ENCODE measurements at places on chromosomes 3 and 15. TPM values are rescaled to one million over a fixed set of nuclear protein-coding genes. Genes with fewer than 3 reads are reported as not detected.

- no peaks in the 10 kb centered on the region for H3K27me3 ChIP-seq
- DNase-seq = no peak
- H3K36me3 ChIP-seq = no peaks in the 10 kb centered on the region
- H3K4me3 ChIP-seq = no peak overlapping the region
- peaks cover 4% of the 10 kb centered on the region for H3K4me1 ChIP-seq
- no peak overlapping the region for H3K27ac ChIP-seq
Observed at GRCh38 chr15:29475096-29475495, 205.5 kb upstream of the NSMCE3 start.

C3orf18 gene
- total RNA-seq = 12.7 TPM

- H3K36me3 ChIP-seq = no peaks in the 10 kb centered on the region
- no peak overlapping the region for H3K4me3 ChIP-seq
- no peak for DNase-seq
- no peak overlapping the region for H3K27ac ChIP-seq
Observed at GRCh38 chr3:76859596-76859995, 180.3 kb upstream of the ROBO2 start.

DNA sequence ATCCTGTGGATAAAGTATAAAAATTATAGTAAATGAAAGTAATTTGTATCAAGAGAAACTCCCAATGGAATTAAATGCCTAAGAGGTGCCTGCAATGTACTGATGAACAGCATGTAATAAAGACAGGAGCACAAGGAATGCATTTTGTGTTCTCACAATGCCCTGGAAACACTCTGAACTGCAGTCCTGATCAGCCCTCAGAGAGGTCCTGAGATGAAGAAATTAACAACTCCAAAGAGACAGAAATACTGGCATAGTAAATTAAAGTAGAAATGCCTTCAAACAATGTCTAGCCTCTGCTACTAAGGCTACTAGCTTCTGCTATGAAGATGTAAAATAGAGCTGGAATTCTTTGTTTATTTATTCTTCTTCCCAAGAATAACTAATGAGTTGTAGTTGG is 59.9 kb downstream of the CFAP20DC start:
- DNase-seq = no peak
- no peaks in the 10 kb centered on the region for H3K27me3 ChIP-seq
- H3K4me3 ChIP-seq = no peak overlapping the region

DNA sequence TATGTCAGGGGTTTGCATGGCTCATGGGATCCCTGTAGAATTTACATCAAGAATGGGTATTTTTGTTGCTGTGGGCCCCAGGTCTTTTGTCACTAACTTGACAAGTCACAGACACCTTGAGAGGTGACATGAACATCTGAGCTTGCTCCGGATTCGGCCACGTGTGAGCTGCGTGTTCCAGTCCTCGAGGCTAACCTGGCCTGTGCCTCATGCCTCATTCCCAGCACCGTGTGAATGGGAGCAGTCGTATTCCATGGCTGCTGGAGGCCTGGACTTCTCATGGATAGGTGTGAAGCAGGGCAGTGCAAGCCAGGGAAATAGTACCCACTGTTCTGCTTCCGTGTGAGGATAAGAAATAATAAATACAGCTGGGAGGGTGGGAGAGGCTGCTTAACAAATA is 423.5 kb downstream of the OCA2 start:
- H3K27ac ChIP-seq = no peak overlapping the region
- H3K36me3 ChIP-seq = no peaks in the 10 kb centered on the region
- H3K27me3 ChIP-seq = peaks cover 13% of the 10 kb centered on the region
- H3K4me3 ChIP-seq = no peak overlapping the region
- no peak for DNase-seq

- peaks cover 19% of the 10 kb centered on the region for H3K36me3 ChIP-seq
- H3K4me1 ChIP-seq = peaks cover 14% of the 10 kb centered on the region
Observed at GRCh38 chr3:154224366-154224765, 99.9 kb downstream of the DHX36 start.

GHRL gene
- total RNA-seq = 0.35 TPM

- H3K27me3 ChIP-seq = no peaks in the 10 kb centered on the region
- no peak for DNase-seq
- no peaks in the 10 kb centered on the region for H3K36me3 ChIP-seq
Observed at GRCh38 chr3:89685731-89686130, 578.3 kb downstream of the EPHA3 start.

POTEB3 gene
- not detected for total RNA-seq

SLC12A1 gene
- total RNA-seq = 0.20 TPM

C2CD4A gene
- total RNA-seq = not detected

DNA sequence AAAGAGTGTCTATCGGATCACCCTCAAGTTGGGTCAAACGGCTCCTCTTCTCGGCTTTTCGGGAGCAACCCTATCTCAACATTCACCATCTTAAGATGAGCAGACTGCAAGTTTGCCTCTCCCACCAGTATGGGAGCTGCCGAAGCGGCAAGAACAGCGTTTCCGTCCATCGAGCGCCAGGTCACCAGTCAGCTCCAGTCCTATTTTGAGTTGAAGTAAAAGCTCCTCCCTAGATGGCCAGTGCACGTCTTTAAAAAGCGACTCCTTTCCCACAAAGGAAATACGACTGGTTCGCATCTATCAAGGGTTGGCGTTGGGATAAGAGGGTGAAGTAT is 369 bp upstream of the U2SURP start:
- peaks cover 40% of the 10 kb centered on the region for H3K4me1 ChIP-seq
- peak overlapping the region; percentile 99 for H3K27ac ChIP-seq

- H3K4me3 ChIP-seq = no peak overlapping the region
- H3K27me3 ChIP-seq = no peaks in the 10 kb centered on the region
- H3K4me1 ChIP-seq = no peaks in the 10 kb centered on the region
- no peaks in the 10 kb centered on the region for H3K36me3 ChIP-seq
Observed at GRCh38 chr15:40463886-40464545, 6.8 kb upstream of the CHST14 start.

DNA sequence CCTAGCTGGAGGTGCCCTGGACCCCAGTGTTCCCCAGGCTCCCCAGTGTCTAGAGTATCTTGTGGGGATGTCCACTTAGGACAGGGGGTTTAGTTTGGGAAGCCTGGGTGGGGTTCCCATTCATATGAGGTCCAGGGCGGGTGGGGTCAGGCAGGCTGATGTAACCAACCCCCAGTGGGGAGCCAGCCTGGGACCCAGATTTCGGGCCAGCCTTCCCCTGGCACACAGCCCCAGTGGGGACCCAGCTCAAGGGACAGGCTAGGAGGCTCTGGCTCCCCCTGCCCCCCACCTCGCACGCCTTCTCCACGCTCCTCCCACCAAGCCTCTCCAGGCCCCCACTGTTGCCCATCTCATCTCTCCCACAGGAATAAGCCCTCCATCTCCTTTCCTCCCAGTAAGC is 323.5 kb downstream of the UACA start:
- no peak overlapping the region for H3K27ac ChIP-seq
- no peak for DNase-seq
- peaks cover 19% of the 10 kb centered on the region for H3K27me3 ChIP-seq
- H3K4me3 ChIP-seq = no peak overlapping the region

GRCh38 chr15:72227192-72227586 is 3.8 kb downstream of the PKM start:
- no peak overlapping the region for H3K27ac ChIP-seq
- peaks cover 73% of the 10 kb centered on the region for H3K4me1 ChIP-seq
- H3K4me3 ChIP-seq = peak overlapping the region; percentile 99
- H3K36me3 ChIP-seq = peaks cover 7% of the 10 kb centered on the region
- peaks cover 3% of the 10 kb centered on the region for H3K27me3 ChIP-seq

- H3K27me3 ChIP-seq = no peaks in the 10 kb centered on the region
- no peak for DNase-seq
- H3K4me1 ChIP-seq = no peaks in the 10 kb centered on the region
- no peak overlapping the region for H3K27ac ChIP-seq
- H3K4me3 ChIP-seq = no peak overlapping the region
- peaks cover 24% of the 10 kb centered on the region for H3K36me3 ChIP-seq
Observed at GRCh38 chr3:126051234-126051633, 32.7 kb downstream of the SLC41A3 start.

DNA sequence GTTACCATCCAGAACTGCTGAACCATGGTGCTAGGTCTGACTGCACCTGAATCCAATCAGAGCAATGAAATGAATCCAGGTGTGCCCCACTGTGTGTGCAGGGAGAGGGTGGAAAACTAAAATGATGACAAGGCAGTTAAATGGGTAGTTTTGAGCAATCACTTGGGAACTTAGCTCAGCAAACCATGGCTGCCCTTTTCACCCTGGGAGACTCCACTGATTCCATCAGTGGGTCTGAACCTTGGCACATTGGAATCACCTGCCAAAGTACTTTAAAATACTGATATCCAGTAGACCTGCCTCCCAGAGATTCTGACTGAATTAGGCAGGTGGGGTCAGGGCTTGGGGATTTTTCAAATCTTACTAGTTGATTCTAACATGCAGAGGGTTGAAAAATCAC is 59.8 kb upstream of the USP3 start:
- H3K36me3 ChIP-seq = no peaks in the 10 kb centered on the region
- no peak for DNase-seq
- H3K27ac ChIP-seq = no peak overlapping the region

GRCh38 chr3:161737171-161737570 is 240.6 kb downstream of the OTOL1 start:
- no peak overlapping the region for H3K4me3 ChIP-seq
- no peaks in the 10 kb centered on the region for H3K4me1 ChIP-seq
- DNase-seq = no peak
- no peaks in the 10 kb centered on the region for H3K36me3 ChIP-seq
- no peak overlapping the region for H3K27ac ChIP-seq

DNA sequence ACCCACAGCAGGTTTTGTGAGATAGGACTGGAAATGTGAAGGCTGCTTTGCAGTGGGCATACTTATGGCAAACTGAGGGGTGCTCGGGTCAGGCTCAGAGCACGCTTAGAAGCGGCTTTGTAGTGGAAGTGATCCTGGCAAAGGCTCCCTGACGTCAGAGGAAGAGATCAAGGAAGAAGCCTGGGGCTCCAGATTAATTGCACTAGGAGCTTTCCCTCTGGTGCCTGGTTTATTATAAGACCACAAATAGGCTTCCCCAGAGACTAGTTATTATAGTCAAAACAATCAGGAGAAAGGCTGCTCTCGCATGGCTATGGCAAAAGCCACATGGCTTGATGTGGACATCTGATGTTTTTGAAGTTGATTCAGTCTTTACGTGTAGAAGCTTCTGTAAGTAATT is 515.1 kb downstream of the GABRG3 start:
- H3K4me1 ChIP-seq = peaks cover 24% of the 10 kb centered on the region
- H3K36me3 ChIP-seq = peaks cover 3% of the 10 kb centered on the region
- no peak overlapping the region for H3K4me3 ChIP-seq
- no peak overlapping the region for H3K27ac ChIP-seq
- no peak for DNase-seq

DNA sequence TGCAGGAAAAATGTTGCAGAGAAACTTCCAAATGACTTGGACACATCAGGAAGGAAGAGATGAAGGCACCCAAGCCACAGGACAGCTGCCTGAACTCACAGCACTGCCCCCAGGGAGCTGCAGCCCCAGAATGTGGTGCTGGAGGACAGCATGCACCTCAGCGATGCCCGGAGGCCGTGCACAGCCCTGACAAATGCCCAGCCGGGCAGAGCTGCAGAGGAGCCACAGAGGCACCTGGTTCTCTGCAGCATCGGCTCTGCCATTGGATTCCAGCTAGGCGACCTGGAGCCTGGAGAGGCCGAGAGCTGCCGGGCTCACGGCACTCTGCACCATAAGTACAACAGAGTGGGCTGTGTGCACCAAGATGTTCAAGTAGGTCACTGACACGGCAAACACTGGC is 97.5 kb downstream of the OCA2 start:
- no peaks in the 10 kb centered on the region for H3K4me1 ChIP-seq
- DNase-seq = no peak
- no peaks in the 10 kb centered on the region for H3K36me3 ChIP-seq
- H3K27ac ChIP-seq = no peak overlapping the region
- no peak overlapping the region for H3K4me3 ChIP-seq

BRPF1 gene
- total RNA-seq = 36.9 TPM

PIK3CB gene
- 11.8 TPM for total RNA-seq

- peaks cover 25% of the 10 kb centered on the region for H3K36me3 ChIP-seq
- H3K27ac ChIP-seq = peak overlapping the region; percentile 2
- no peak overlapping the region for H3K4me3 ChIP-seq
- H3K4me1 ChIP-seq = peaks cover 34% of the 10 kb centered on the region
- DNase-seq = no peak
Observed at GRCh38 chr3:9151240-9151639, 98.2 kb downstream of the SRGAP3 start.

- H3K36me3 ChIP-seq = no peaks in the 10 kb centered on the region
- no peak for DNase-seq
- H3K27me3 ChIP-seq = no peaks in the 10 kb centered on the region
- no peak overlapping the region for H3K27ac ChIP-seq
- H3K4me1 ChIP-seq = peaks cover 16% of the 10 kb centered on the region
Observed at GRCh38 chr3:38173834-38174418, 8.6 kb downstream of the OXSR1 start.

DNA sequence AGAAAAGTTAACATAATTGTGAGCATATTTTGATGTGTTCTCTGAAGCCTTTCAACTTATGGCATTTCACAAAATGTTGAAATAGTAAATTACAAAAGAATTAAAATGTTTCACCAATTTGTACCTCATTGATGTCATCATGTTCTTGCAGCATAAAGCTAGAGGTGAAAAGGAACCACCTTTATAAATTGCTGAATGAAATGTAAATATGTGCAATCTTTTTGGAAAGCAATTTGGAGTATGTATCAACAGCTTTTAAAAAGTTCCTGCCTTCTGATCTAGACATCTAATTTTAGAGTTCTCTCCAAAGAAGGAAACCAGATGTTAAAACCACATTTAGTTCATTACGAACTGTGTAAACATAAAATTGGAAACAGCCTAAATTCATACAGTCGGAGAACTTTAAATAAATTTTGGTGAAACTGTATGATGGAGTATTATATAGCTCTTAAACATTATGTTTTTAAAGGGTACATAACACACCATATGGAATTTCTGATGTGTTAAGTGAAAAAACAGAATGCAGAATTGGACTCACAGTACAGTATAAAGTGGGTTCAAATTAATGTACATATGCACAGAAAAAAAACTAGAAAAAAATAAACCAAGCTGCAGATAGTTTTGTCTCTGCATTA is 311.2 kb upstream of the NAALADL2 start:
- no peak for DNase-seq
- no peak overlapping the region for H3K4me3 ChIP-seq
- H3K27me3 ChIP-seq = no peaks in the 10 kb centered on the region
- peaks cover 4% of the 10 kb centered on the region for H3K4me1 ChIP-seq
- H3K36me3 ChIP-seq = no peaks in the 10 kb centered on the region

AP3B2 gene
- total RNA-seq = 17.4 TPM

GRCh38 chr3:157330206-157330605 is 106.4 kb upstream of the PTX3 start:
- H3K27ac ChIP-seq = no peak overlapping the region
- H3K4me1 ChIP-seq = peaks cover 40% of the 10 kb centered on the region
- H3K4me3 ChIP-seq = no peak overlapping the region
- DNase-seq = no peak

GRCh38 chr3:189982321-189982945 is 138.3 kb downstream of the P3H2 start:
- no peak for DNase-seq
- no peaks in the 10 kb centered on the region for H3K27me3 ChIP-seq
- H3K4me1 ChIP-seq = no peaks in the 10 kb centered on the region
- no peak overlapping the region for H3K4me3 ChIP-seq
- no peak overlapping the region for H3K27ac ChIP-seq

GRCh38 chr3:12902181-12902999 is 61.0 kb upstream of the RPL32 start:
- H3K27me3 ChIP-seq = no peaks in the 10 kb centered on the region
- H3K4me3 ChIP-seq = no peak overlapping the region
- peaks cover 6% of the 10 kb centered on the region for H3K36me3 ChIP-seq
- H3K27ac ChIP-seq = peak overlapping the region; percentile 50
- no peak for DNase-seq
- H3K4me1 ChIP-seq = no peaks in the 10 kb centered on the region

GRK7 gene
- total RNA-seq = not detected

- H3K4me1 ChIP-seq = no peaks in the 10 kb centered on the region
- no peaks in the 10 kb centered on the region for H3K36me3 ChIP-seq
- H3K27ac ChIP-seq = no peak overlapping the region
- H3K4me3 ChIP-seq = no peak overlapping the region
- no peaks in the 10 kb centered on the region for H3K27me3 ChIP-seq
Observed at GRCh38 chr3:20669675-20670074, 483.7 kb upstream of the SGO1 start.

Measured in neural crest cell (in vitro differentiated cells).